ENCODE measurements at places on chromosomes 3 and 15.
A peak's percentile ranks its signal among the peaks of the same experiment; 100 is the strongest.

- H3K36me3 ChIP-seq: no peaks in the 10 kb centered on the region
- no peaks in the 10 kb centered on the region for H3K4me1 ChIP-seq
- H3K27ac ChIP-seq: no peak overlapping the region
- H3K4me3 ChIP-seq: no peak overlapping the region
- peaks cover 1% of the 10 kb centered on the region for H3K27me3 ChIP-seq
Observed at GRCh38 chr3:87975716-87976115, 83.1 kb downstream of the CGGBP1 start.

DNA sequence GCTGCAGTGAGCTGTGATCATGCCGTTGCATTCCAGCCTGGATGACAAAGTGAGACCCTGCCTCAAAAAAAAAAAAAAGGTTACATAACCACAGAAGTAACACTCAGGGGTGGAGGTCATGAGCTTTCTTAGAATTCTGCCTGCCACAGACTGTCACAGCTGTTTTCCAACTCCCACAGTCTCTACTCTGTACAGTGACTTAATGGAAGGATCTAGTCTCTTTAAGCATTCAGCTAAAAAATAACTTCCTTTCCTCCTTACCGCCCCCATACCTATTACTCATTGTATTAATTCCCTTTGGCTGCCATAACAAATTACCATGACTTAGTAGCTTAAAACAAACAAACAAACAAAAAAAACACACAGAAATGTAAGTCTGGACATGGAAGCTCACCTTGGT, 99.6 kb upstream of the UBE2E1 start:
- no peak overlapping the region for H3K27ac ChIP-seq
- H3K27me3 ChIP-seq: peaks cover 8% of the 10 kb centered on the region
- no peak overlapping the region for H3K4me3 ChIP-seq
- DNase-seq: no peak

- H3K27me3 ChIP-seq: no peaks in the 10 kb centered on the region
- H3K27ac ChIP-seq: no peak overlapping the region
- H3K4me3 ChIP-seq: no peak overlapping the region
- H3K36me3 ChIP-seq: peaks cover 15% of the 10 kb centered on the region
Observed at GRCh38 chr15:85412066-85412465, 31.7 kb downstream of the AKAP13 start.

DNA sequence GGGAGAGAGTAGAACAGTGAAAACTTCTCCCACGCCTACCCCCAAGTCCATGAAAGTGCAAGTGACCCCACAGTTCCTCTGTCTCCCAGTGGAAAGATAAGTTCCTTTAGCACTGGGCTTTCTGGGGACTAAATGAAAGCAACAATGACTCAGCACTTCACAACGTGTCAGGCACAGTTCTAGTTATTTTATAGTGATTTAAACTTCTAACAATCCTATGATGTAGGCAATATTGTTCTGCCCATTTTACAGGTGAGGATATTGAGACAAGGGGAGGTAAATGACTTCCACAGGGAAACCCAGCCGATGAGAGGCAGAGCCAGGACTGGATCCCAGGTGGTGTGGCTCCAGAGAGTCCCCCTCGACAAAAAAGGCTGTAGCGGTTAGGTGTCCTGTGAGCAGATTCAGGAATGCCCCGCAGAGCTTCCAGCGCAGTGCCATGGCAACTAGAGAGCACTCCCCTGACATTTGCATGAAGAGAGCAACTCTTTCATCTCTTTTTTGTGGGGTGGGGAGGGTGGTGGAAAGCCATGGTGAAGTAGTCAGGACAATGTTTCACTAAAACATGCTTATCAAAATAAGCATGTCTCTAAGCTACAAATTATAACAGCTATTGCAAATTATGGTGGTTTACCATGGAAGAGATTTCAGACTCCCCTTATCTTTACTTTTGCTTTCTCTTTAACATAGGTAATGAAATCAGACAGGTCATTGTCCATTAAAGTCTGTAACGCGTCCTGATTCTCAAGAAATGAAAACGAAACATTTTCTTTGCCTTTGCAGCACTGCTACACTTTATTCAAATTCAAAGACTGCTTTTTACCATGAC, 62.1 kb downstream of the NR2F2 start:
- peaks cover 23% of the 10 kb centered on the region for H3K27me3 ChIP-seq
- H3K27ac ChIP-seq: no peak overlapping the region
- H3K36me3 ChIP-seq: peaks cover 17% of the 10 kb centered on the region
- H3K4me3 ChIP-seq: no peak overlapping the region

- H3K27me3 ChIP-seq: no peaks in the 10 kb centered on the region
- no peak overlapping the region for H3K4me3 ChIP-seq
- no peak for DNase-seq
- no peaks in the 10 kb centered on the region for H3K4me1 ChIP-seq
- H3K36me3 ChIP-seq: no peaks in the 10 kb centered on the region
- H3K27ac ChIP-seq: no peak overlapping the region
Observed at GRCh38 chr3:56357266-56357665, 111.0 kb downstream of the ERC2 start.

GRCh38 chr15:77094397-77095030, 23.6 kb upstream of the TSPAN3 start:
- H3K4me3 ChIP-seq: no peak overlapping the region
- H3K4me1 ChIP-seq: peaks cover 31% of the 10 kb centered on the region
- DNase-seq: no peak
- no peaks in the 10 kb centered on the region for H3K27me3 ChIP-seq
- H3K36me3 ChIP-seq: no peaks in the 10 kb centered on the region
- H3K27ac ChIP-seq: no peak overlapping the region

DNA sequence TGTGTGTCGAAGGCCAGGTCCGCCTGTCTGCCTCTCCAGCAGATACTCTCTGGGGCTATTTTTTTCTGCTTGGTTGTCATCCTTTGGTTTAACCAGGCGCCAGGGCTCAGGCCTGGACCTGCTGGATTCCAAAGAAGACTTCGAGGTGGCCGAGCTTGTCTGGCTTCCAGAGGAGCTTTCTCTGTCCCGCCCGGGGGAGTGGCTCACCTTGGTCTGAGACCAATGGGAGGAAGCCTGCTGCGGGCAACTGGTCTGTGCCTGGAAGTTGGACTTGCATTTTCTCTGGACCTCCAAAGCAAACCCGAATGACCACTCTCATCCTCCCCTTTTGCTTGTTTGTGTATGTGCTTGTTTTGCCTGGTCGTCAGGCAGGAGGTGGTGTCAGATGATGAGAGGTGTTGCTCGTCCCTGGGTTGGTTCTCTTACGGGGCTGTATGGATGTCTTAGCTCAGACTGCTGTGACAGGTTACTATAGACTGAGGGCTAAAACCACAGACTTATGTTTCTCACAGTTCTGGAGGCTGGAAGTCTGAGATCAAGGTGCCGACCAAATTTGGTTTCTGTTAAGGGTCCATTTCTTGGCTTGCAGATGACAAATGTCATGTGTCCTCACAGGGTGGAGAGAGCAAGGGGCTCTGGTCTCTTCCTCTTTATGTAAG, 19.3 kb downstream of the IGF1R start:
- H3K27ac ChIP-seq: peak overlapping the region; percentile 68
- H3K4me1 ChIP-seq: peaks cover 64% of the 10 kb centered on the region
- DNase-seq: no peak
- no peak overlapping the region for H3K4me3 ChIP-seq
- H3K27me3 ChIP-seq: no peaks in the 10 kb centered on the region
- no peaks in the 10 kb centered on the region for H3K36me3 ChIP-seq

DNA sequence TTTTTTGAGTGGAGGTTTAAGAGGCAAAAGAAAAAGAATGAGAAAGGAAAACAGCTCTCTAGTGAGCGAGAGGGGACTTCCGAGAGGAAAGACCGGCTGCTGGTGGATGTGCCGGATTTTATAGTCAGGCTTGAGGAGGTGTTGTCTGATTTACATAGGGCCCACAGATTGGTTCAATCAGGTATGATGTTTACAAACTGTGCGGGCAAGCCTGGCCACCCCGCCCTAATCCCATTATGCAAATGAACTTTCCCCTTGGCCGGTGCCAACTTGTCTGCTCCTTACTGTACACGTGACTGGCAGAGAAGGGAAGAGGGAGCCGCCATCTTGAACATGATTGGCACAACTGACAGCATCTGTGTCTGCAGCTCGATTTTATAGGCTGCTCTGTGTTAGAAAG, 44.7 kb downstream of the FAM43A start:
- peak overlapping the region; percentile 9 for H3K4me3 ChIP-seq
- peaks cover 2% of the 10 kb centered on the region for H3K36me3 ChIP-seq
- H3K4me1 ChIP-seq: peaks cover 28% of the 10 kb centered on the region
- DNase-seq: no peak
- H3K27ac ChIP-seq: peak overlapping the region; percentile 54
- H3K27me3 ChIP-seq: no peaks in the 10 kb centered on the region

DNA sequence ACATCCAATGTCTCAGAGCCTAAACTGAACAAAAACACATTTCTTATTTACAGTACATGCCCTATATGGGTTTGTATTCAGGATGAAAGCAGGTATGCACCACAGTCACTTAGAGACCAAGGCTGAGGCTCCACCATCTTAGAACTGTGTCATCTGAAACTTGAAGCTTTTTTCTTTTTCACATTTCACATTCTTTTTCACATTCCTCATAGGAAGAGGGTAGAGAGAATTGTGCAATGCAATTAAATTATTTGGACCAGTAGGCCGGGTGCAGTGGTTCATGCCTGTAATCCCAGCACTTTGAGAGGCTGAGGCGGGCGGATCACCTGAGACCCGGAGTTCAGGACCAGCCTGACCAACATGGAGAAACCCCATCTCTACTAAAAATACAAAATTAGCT, 591.0 kb downstream of the MECOM start:
- H3K4me3 ChIP-seq: no peak overlapping the region
- no peaks in the 10 kb centered on the region for H3K27me3 ChIP-seq
- no peaks in the 10 kb centered on the region for H3K36me3 ChIP-seq
- H3K4me1 ChIP-seq: peaks cover 10% of the 10 kb centered on the region

- no peak overlapping the region for H3K27ac ChIP-seq
- no peak for DNase-seq
- no peak overlapping the region for H3K4me3 ChIP-seq
- peaks cover 6% of the 10 kb centered on the region for H3K36me3 ChIP-seq
- no peaks in the 10 kb centered on the region for H3K27me3 ChIP-seq
Observed at GRCh38 chr3:182909318-182910040, 70.9 kb downstream of the DCUN1D1 start.

DNA sequence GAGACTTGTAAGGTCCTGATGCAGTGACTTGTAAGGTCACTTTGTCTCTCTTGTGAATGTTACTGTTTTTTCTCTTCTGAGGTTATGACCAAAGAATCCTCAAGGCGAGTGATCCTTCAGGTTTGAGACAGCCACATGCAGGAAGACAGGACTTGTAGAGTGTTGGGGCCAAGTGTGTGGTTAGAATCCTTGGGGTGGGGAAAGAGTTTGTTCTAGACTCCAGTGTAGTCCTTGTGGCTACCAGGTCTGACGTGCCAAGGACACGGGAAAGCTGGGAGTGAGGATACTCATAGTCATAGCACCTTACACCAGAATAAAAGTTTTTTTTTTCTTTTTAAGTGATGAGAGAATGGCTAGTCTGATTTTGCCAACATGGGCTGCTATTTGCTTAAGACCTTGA, 7.3 kb upstream of the SACM1L start:
- H3K36me3 ChIP-seq: peaks cover 6% of the 10 kb centered on the region
- DNase-seq: no peak
- no peak overlapping the region for H3K27ac ChIP-seq
- H3K4me1 ChIP-seq: peaks cover 21% of the 10 kb centered on the region
- peaks cover 4% of the 10 kb centered on the region for H3K27me3 ChIP-seq

DNA sequence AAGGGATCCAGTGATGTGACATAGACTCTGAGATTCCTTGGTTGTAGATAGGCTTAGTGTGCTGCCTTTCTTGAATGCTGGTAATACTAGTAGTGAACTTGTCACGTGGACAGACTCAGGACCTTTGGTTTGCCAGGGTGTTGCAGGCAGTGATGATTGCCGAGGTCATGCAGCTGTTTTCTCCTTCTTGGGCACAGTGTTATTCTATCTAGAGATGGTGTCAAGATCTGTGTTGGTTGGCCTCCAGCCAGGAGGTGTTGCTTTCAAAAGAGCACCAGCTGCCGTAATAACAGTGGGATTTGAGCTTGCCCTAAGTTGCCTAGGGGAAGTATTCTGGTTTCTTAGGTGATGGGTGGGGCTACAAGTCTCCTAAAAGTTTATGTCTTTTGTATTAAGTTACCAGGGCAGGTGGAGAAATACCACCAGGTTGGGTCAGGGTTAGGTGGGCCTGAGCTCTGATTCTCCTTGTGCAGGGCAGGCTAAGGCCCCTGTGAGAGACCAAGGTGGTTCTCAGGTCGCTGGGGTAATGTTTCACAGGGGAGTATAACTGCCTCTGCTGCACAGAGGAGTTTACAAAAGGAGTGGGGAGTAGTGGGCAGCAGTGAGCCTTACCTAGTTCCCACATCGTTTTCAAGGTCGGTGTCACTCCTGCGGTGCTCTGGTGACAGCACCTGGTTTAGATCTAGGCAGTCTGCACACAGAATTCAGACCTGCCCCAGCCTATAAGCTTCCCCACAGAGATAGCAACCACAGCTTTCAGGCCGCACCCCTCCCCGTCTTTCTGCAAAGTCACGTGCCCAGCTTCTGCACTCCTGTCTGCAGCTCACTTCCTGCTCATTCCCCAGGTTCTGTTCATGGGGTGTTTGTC, 350.3 kb downstream of the DOCK3 start:
- H3K4me1 ChIP-seq: peaks cover 13% of the 10 kb centered on the region
- H3K4me3 ChIP-seq: no peak overlapping the region
- peak overlapping the region; percentile 50 for H3K27ac ChIP-seq
- peaks cover 7% of the 10 kb centered on the region for H3K36me3 ChIP-seq
- no peaks in the 10 kb centered on the region for H3K27me3 ChIP-seq
- no peak for DNase-seq

- H3K27ac ChIP-seq: no peak overlapping the region
- DNase-seq: no peak
- no peaks in the 10 kb centered on the region for H3K36me3 ChIP-seq
- no peaks in the 10 kb centered on the region for H3K27me3 ChIP-seq
Observed at GRCh38 chr3:5087209-5087608, 34.9 kb upstream of the ARL8B start.

- H3K27me3 ChIP-seq: no peaks in the 10 kb centered on the region
- H3K4me3 ChIP-seq: no peak overlapping the region
- no peak for DNase-seq
- H3K27ac ChIP-seq: no peak overlapping the region
- H3K4me1 ChIP-seq: peaks cover 19% of the 10 kb centered on the region
Observed at GRCh38 chr3:58004973-58005372, 3.2 kb upstream of the FLNB start.

- peak overlapping the region; percentile 75 for H3K27ac ChIP-seq
- no peak for DNase-seq
- no peaks in the 10 kb centered on the region for H3K27me3 ChIP-seq
- peaks cover 55% of the 10 kb centered on the region for H3K36me3 ChIP-seq
Observed at GRCh38 chr3:69174871-69175737, 52.7 kb upstream of the LMOD3 start.

- H3K36me3 ChIP-seq: no peaks in the 10 kb centered on the region
- peaks cover 35% of the 10 kb centered on the region for H3K27me3 ChIP-seq
- H3K4me3 ChIP-seq: no peak overlapping the region
- no peak overlapping the region for H3K27ac ChIP-seq
- peaks cover 22% of the 10 kb centered on the region for H3K4me1 ChIP-seq
Observed at GRCh38 chr3:99760629-99761028, 57.0 kb upstream of the CMSS1 start.

- no peaks in the 10 kb centered on the region for H3K27me3 ChIP-seq
- no peak overlapping the region for H3K27ac ChIP-seq
- peaks cover 27% of the 10 kb centered on the region for H3K4me1 ChIP-seq
- H3K4me3 ChIP-seq: no peak overlapping the region
- peaks cover 17% of the 10 kb centered on the region for H3K36me3 ChIP-seq
- DNase-seq: no peak
Observed at GRCh38 chr3:124814620-124815421, 72.3 kb downstream of the ITGB5 start.

- no peak overlapping the region for H3K4me3 ChIP-seq
- no peak for DNase-seq
- H3K4me1 ChIP-seq: peaks cover 33% of the 10 kb centered on the region
- H3K27ac ChIP-seq: no peak overlapping the region
- no peaks in the 10 kb centered on the region for H3K36me3 ChIP-seq
Observed at GRCh38 chr3:29141197-29141917, 139.5 kb upstream of the RBMS3 start.
